NCI-H1048 (cell line): ENCODE measurements at places on chromosomes 3 and 15.
A peak's percentile ranks its signal among the peaks of the same experiment; 100 is the strongest.

- DNase-seq, result no peak
These were observed 7.5 kb downstream of the ZNF592 start for GRCh38 chr15:84755736-84756527.

GRCh38 chr3:178826435-178827123, 245.0 kb downstream of the ZMAT3 start:
- DNase-seq, result no peak

GRCh38 chr15:65738649-65739048, 53.4 kb downstream of the DENND4A start:
- no peak for DNase-seq

GRCh38 chr3:60577601-60578000, 673.7 kb downstream of the FHIT start:
- no peak for DNase-seq

DNA sequence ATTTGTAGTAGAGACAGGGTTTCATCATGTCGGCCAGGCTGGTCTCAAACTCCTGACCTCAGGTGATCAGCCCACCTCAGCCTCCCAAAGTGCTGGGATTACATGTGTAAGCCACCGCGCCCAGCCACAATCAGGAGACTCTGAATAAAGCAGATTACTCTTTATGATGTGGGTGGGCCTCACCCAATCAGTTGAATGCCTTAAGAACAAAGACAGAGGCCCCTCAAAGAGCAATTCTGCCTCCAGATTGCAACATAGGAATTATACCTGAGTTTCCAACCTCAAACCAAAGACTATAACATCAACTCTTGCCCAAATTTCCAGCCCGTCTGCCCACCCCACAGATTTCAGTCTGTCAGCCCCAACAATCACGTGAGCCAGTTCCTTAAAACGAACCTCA, 18.8 kb upstream of the FAM174B start:
- no peak for DNase-seq

GRCh38 chr3:157844800-157845565, 261.2 kb downstream of the SHOX2 start:
- DNase-seq, result no peak

- DNase-seq, result peak; percentile 17
These were observed 106.3 kb downstream of the PLD1 start for GRCh38 chr3:171704002-171704401.

GRCh38 chr3:16183082-16183481, 8.6 kb downstream of the GALNT15 start:
- no peak for DNase-seq

DNA sequence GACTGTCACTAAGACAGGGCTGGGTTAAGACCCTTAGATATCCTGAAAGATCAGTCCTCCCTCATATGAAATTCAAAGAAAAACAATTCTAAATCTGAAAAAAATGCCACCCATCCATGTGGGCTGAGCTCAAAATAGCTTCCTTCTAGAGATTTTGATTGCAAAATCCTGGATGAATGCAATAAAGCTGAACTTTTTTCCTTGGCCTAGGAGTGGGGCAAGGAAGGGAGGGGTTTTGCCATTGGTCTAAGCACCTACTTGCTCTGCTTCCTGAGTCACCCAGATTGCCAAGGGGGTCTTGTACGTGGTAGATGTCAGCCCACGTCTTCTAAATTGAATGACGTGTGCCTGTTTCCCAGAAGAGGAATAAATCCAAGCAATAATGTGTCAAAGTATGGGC, 15.3 kb upstream of the SMAD3 start:
- no peak for DNase-seq

- no peak for DNase-seq
These were observed 354.1 kb downstream of the GABRG3 start for GRCh38 chr15:27324886-27325615.

GRCh38 chr3:42300013-42300412, 34.0 kb upstream of the CCK start:
- DNase-seq, result no peak

GRCh38 chr3:63042833-63043232, 167.6 kb upstream of the CADPS start:
- no peak for DNase-seq

GRCh38 chr3:31808143-31808720, 172.8 kb downstream of the OSBPL10 start:
- no peak for DNase-seq

DNA sequence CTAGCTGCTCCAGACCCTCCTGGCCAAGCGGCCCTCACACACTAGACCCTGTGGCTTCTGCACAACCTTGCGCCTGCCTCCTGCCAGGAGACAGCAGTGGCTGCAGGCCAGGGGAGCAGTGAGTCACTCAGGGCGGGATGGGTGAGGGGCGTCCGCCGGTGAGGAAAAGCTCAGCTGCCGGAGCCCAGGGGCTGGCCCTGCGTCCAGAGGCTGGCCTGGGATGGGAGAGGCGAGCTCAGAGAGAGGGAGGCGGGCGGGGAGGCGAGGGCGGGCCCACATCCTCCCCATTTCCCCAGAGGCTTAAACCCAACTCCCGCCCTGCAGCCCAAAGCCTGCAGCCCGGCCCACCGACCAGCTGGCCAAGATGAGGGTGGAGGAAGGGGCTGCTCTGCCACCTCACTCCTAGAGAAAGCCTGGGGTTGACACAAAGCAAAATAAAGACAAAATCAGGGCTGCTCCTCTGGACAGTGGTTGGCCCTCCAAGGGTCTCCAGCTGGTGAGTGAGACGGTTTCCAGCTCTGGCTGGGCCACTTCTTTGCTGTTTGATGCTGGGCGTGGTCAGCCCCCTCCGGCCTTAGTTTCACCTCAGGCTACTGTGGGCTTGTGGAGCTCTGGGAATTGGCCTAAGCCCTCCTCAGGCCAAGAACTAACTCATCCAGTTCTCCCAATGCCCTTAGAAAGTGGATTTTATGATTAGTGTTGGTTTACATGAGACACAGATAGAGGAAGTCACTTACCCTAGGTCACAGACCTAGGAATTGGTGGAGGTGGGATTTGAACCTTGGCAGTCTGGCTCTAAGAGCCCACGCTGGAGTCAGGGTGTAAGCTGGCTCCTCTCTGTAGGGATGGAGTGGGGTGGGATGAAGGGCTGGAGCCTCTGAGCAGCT, 50.6 kb downstream of the IQSEC1 start:
- DNase-seq, result no peak

DNA sequence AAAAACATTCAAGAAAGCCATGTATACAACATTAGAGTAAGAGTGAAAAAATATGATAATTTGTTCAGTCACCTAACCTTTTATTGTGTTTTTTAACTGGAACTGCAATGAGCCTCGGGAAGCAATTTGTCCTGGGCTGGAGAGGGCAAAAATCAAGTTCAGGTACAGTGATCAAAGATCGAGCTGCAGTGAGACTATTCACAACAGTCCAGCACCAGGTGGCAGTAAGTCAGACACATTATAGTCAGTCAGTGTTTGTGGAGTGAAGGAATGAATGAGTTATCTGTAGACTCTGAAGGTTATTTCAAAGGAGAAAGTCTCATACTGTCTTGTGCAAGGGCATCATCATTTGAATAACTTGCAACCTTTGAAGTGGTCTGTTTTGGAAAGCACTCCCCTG, 116.6 kb downstream of the CHDH start:
- DNase-seq, result no peak

DNA sequence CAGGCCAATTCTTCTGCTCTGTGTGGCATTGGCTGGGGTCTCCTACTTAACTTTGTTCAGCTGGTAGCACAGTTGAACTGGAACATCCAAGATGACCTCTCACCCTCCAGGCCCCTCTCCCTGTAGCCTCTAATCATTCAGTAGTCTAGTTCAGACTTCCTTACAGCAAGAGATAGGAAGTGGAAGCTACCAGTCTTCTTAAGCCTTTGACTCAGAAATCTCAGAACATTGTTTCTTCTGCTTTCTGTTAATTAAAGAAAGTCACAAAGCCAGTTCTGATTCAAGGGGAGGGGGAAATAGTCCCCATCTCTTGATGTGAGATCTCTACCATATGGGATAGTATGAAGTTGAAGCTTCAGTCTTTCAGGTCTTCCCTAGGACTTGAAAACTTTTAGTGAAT, 18.8 kb upstream of the SACM1L start:
- no peak for DNase-seq

DNA sequence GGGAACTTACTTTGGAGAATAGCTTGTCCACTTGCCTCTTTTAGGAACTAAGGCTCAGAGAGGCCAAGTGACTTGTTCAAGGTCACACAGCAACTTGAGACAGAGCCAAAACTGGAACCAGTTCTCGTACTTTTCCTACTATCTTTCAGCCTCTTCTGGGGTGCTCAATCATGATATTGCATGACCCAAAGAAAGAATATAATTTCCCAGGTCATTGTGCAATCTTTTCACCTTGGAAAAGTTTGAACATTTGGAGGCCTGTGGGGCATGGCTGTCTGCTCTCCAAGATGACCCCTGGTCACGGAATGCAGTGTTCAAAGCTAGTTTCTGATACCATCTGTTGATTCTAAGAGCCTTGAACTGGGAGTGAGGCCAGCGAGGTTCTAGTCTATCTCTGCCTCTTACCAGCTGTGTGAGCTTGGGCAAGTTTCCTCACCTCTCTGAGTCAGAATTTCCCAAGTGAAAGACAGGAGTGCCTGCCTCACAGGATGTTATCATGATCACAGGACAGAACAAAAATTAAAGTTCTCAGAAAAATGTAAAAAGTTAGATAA, 89.7 kb downstream of the BDH1 start:
- DNase-seq, result no peak

DNA sequence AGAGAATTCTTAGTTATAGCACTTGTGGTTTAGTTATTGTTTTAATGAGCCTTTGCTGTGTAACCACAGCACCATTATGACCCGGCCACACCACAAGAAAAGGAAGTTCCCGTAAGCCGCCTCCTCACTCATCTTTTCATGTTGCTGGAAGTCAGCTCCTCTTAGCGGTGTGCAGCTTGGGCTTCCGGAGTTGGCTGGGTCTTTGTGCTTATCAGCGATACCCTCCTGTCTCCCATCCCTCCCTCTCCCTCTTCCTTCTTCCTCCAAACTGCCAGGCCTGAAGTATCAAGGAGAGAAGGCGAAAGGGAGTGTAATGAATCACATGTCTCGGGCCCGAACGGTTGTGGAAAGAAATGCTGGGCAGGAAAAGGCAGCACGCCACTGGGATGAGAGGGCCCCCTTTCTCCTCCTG, 353.5 kb downstream of the MCTP2 start:
- DNase-seq, result no peak

GRCh38 chr3:127819086-127819485, 3.2 kb downstream of the MGLL start:
- no peak for DNase-seq

DNA sequence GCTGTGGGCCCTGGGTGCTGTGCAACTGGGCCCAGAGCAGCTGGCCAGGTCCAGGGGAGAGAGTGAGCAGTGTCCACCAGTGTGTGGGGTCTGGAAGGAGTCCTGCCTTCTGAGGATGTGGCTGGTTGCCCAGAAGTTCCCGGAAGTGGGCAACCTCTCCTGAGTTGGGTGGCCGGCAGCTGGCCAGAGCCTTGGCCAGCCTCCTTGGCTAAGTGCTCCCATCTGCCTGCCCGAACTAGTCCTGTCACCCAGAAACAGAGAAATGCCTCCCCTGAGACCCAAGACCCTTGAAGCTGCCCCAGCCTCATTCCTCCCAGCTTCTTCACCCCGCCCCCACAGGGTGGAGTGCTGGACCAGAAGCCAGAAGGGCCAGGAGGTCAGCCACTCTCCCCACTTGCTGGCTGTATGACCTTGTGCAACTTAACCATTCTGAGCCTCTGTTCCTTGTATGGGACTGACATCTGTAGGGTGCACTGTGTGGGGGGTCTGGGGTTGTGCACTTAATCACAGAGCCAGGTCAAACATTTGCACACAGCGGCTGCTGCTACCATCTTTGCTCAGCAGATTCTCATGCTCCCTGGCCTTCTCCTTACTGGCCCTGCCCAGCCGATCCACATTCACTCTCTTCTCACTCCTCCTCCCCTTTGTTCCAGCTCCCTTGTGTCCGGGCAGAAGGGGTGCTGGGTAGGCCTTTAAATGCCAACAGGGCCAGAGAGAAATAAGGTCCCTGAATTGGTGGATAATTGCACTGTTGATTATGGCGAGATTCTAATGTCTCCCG, 7.5 kb upstream of the ALAS1 start:
- DNase-seq, result no peak

- DNase-seq, result no peak
These were observed 24.4 kb upstream of the ATP2B2 start for GRCh38 chr3:10529809-10530208.

GRCh38 chr15:77160562-77161478, 89.9 kb upstream of the TSPAN3 start:
- no peak for DNase-seq

- DNase-seq, result no peak
These were observed 2.8 kb downstream of the GABRA5 start for GRCh38 chr15:26869628-26870027.

DNA sequence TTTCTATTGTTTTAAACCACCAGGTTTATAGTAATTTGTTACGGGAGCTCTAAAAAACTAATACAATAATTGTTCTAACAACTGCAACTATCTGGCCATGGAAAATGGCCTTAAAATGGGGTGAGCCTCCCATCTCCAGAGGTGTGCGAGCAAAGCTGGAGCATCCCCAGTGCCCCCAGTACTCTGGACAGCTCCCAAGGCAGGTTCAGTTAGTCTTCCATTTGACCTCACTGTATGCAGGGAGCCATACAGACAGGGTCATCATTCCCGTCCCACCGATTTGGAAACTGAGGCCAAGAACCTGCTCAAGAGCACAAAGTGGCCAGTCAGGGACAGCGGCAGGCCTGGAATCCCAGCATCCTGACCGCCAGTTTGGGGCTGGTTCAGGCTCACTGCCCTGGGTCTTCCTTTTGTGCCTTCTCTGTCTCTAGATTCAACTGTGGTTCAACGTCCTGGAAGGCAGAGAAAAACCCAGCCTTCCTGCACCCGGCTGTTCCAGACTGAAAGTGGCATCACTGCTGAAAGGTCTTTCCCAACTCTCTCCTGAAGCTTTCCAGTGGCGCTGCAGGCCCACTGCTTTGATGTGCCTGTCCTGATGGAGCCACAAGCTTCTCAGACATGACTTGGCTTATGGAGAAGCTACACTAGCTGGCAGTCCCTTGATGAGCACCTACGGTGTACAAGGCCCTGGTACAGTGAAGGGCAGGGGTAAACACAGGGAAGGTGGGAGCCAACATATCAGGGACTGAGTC, 76.6 kb upstream of the LINGO1 start:
- no peak for DNase-seq

- DNase-seq, result no peak
These were observed 617 bp upstream of the EOGT start for GRCh38 chr3:69014022-69014580.

DNA sequence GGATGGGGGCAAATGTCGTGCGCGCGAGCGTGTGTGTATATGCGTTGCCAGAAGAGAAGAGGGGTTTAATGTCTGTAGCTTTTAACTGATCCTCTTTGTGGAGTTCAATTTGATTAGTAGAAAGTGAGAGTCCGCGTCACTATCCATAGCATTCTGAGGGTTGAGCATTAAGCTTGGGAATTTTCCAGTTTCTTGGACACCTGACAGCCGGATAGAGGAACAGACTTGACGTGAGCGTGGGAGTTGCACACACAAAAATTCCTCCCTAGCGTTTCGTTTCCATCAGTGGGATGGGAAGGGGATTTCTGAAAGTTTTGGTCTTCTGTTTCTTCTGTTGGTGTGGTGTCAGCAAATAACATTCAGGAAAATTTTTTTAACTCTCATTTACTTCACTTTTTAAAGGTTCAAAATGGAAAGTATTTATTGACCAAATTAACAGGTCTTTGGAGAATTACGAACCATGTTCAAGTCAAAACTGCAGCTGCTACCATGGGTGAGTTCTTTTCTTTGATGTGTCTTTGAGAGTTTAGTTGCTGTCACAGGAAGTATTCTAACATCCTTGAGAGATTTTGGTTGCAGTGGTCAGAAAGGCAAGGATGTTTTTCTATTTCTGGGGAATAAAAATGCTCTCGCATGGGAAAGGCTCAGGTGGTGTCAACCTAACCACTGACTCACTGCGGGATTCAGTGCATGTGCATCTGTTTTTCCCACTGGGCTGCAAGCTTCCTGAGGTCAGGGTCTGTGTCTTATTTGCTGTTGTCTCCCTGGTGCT, 841 bp downstream of the POGLUT1 start:
- no peak for DNase-seq
